Epithelial cell of alveolus of lung (primary cell): ENCODE measurements at places on chromosomes 2 and 18. TPM values are rescaled to one million over a fixed set of nuclear protein-coding genes. Genes with fewer than 3 reads are reported as not detected.

SPC25 gene
- 3.5 and 7.5 TPM in 2 replicates for total RNA-seq

CD8B2 gene
- total RNA-seq: not detected in 2 replicates

SP5 gene
- total RNA-seq: not detected in 2 replicates

MFSD2B gene
- total RNA-seq: 0.13 TPM in 1 of 2 replicates, not detected in the other

IL18R1 gene
- 3.1 and 57.0 TPM in 2 replicates for total RNA-seq

ITPRIPL1 gene
- total RNA-seq: 4.9 and 5.3 TPM in 2 replicates

NAPG gene
- 19.2 and 21.9 TPM in 2 replicates for total RNA-seq

FAM210A gene
- 6.5 and 11.2 TPM in 2 replicates for total RNA-seq

ABCB11 gene
- total RNA-seq: not detected in 2 replicates
